ENCODE measurements at places on chromosomes 2 and 18. TPM values are rescaled to one million over a fixed set of nuclear protein-coding genes. Genes with fewer than 3 reads are reported as not detected.

DNA sequence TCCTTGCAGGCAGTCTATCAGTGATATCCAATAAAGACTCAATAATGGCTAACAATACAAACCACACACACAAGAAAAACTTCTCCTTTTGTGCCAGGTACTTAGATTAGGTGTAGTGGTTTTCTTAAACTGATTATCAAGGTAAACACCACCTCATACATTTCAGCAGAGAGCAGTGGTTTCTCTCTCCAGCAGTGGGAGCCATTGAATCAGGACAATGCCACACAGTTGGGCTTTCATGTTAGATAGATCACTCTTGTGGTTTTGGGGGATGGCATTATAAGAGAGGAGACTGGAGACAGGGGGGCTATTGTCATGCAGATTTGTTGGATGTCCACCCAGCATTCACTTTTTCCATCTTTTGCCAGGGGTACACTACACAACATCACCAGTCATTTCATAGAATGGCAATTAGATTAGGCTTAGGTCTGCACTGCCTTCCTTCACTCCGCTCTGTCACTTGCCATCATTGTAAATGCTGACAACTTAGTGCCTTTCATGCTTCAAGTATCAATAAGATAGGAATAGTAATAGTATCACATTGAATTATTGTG is 13.6 kb upstream of the IRS1 start:
- peak; percentile 40 for DNase-seq

- no peak for DNase-seq
Measured at GRCh38 chr2:200428961-200429665, 80.8 kb downstream of the KCTD18 start.

DNA sequence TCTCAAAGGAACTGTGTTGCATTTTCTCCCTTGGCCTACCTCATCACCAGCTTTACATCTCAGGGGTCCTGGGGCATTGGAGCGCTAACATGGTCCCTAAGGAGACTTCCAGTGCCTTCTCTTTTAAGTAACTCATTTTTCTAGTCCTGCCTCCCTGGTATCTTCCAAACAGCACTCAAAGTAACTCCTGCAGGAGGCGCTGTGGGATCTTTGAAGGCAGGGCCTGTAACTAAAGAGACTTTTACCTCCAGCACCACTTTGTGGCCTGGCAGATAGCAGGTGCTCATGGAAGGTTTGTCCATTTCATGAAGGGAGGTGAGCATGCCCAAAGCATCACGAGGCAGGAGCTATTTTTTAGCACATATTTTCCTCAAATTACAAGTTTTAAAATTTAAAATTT is 411.0 kb upstream of the GYPC start:
- DNase-seq = peak; percentile 3

DNA sequence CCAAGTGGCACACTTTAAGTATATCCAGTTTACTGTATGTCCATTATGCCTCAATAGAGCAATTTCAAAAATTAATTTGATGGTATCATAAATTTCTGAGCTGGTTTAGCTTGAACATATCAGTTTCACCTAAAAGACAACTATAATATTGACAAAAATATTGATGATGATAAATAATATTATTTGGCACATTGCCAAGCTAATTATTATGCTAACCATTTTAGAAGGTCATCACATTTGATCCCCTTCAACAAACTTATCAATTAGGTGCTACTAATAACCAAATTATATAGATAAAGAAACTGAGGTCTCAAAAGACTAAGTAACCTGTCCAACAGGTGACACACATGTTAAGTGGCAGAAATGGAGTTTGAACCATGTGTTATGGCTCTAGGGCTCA is 26.9 kb upstream of the UBE2E3 start:
- no peak for DNase-seq

DNA sequence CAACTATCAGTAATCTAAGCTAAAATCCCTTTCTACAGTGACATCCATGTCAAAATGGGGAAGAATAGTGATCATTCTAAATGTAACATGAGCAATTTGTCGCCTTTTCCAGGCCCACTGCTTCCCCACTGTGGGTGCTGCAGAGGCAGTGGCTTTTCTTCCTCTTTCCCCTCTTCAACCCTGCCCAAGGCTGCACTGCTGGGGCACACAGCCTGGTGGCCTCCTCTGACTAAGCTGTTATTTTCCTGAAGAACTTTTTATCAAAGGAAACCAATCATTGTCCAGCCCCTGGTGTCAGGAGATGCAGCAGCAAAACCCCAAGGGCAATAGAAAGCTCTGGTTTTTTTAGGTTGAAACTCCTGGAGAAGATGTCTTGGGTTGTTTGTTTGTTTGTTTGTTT is 117.6 kb upstream of the KLF7 start:
- peak; percentile 9 for DNase-seq

DNA sequence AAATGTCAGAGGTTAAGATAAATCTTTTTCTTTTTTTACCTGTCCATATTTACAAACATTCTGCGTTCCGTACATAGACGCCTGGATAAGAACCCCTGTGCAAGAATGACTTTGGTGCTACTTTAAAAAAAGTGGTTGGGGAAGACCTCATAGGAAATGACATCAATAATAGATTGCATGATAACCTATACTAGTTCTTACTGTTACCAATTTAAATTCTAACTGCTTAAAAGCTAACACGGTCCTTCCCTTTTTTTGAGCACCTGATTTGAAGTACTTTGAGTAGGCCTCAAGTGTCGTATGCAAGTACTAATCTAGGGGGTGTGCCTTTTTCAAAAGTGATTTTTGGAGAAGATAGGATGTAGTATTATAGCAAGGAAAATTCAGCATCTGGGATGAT is 2.1 kb downstream of the SLC39A10 start:
- DNase-seq = peak; percentile 80

DNA sequence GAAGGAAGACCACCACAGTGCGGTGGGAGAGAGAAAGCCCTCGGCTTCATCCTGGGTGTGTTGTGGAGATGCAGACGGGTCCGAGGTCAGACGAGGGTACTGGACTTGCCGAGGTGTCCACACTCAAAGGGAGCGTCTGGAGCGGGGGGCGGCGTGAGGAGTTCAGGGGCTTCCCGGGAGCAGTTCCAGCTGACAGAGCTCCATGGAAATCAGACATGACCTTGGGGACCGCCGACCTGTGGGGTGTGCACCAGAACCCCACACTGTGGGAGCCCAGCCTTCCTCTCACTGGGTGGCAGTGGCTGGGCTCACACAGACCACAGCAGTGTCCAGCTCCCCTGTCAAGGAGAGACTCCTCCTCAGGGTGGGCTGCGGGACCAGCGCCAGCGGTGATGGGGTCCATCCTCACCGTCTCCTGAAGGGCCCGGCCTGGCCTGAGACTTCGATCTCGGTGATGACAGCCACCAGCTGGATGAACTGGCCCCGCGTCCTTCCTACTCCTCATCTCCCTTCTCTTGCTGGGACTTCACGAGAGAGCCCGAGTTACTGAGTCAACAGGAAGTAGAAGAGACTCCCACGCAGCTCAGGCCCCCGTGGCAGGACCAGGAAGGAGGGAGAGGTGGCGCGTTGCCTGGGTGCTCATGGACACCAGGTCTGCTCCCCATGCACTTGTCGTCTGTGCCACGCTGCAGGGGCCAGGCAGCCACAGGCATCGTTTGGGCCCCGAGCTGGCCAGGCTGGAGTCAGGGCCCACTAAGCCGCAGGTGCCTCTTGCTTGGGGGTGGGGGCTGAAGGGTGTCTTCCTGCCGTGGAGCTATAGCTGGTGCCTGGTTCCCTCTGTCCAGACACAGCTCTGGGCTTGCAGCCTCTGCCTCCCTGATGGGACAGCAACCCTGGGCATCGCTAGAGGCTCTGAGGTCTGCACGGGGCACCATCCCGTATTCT is 101.9 kb upstream of the CTDP1 start:
- no peak for DNase-seq

GRCh38 chr2:26274058-26274613 is 29.4 kb downstream of the HADHB start:
- DNase-seq = no peak

GRCh38 chr2:104831742-104832141 is 22.2 kb upstream of the POU3F3 start:
- no peak for DNase-seq

- DNase-seq = no peak
Measured at GRCh38 chr2:179646862-179647587, 214.4 kb downstream of the ZNF385B start.

- no peak for DNase-seq
Measured at GRCh38 chr2:210318891-210319290, 3.9 kb upstream of the MYL1 start.

- DNase-seq = no peak
Measured at GRCh38 chr18:6994771-6995430, 122.7 kb downstream of the LAMA1 start.

GRCh38 chr2:109560265-109560664 is 53.5 kb downstream of the SEPTIN10 start:
- no peak for DNase-seq

DNA sequence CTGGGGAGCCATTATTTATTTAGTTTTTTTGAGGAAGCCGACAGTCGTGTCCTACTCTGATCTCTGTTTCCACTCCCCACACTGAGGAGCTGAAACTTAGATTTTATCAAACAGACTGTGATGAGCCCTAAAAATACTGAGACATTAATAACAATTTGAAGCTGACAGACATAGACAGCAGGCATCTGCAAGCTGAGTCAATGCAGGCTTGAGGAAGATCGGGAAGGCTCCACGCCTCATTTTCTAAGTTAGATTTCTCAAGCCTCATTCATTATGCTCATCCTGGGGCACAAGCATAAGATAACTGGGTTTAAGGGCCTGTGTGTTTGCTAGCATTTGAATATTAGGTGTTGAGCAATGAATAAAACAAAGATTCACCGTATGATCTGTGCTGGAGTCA is 26.3 kb downstream of the EFR3B start:
- DNase-seq = no peak

GRCh38 chr18:46334868-46335281 is 230.7 kb downstream of the HAUS1 start:
- no peak for DNase-seq

DNA sequence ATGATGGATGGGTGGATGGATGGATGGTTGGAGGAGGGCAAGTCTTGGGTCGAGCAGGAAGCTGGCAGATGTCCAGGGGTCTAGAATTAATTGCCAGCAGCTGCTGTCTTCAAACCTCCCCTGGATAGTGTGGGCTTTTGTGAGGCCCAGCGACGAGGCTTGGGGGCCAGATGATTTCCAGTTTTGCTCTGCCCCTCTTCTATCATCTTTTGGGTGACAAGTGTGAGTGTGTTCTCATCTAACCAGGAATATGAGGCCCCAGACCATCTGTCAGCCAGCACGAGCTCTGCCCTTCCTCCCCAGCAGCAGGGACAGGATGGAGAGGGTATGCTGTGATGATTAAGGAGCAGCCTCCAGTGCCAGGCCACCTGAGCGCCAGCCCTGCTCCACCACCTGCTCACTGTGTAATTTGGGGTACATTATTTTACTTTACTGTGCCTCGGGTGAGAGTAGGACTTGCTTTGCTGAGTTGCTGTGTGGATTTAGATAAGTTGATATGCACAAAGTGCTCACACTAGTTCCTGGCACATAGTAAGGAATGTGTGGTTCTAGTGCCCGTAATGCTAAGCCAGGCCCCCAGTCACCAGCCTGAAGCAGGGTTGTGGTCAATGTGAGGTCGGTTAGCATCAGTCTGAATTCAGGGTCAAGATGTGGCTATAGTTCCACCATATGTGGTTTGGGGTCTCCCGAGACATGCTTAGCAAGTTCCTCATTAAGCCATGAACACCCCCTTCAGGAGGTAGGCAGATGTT is 251.1 kb downstream of the CYP26B1 start:
- no peak for DNase-seq

GRCh38 chr2:213065583-213066442 is 85.6 kb downstream of the IKZF2 start:
- peak; percentile 25 for DNase-seq

DNA sequence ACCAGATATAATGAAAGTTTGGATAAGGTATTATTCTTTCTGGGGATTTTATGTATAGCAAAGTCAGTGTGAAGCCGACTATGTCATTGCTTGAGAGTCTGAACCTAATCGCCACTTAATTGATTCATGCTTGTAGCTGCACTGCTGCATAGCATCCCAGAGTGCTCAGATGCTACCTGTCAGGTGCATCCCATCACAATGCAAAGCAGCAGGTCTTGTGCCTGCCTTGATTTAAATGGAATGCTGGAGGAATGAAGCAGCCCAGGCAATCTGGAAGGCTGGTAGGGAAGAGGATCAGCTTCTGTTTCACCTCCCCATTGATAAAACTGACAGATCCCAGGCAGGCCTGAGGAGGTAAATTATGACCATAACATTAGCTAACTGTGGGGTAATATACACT is 40.4 kb upstream of the ATIC start:
- no peak for DNase-seq

DNA sequence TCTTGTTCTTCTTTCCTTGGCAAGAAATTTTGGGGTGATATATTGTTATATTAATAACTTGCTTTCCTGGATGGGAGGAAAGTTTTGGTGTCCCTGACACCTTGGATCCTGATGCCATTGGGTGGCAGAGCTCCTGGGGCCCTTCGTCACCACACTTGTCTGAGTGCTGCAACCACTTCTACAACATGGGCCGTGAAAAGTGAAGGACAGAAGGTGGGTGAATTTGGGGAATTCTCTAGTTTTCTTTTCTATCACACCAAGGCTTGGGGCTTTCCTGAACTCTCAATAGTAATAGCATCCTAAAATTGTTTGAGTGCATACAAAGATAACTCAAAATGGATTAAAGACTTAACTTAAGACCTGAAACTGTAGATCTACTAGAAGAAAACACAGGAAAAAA is 10.0 kb downstream of the ACOXL start:
- no peak for DNase-seq

DNA sequence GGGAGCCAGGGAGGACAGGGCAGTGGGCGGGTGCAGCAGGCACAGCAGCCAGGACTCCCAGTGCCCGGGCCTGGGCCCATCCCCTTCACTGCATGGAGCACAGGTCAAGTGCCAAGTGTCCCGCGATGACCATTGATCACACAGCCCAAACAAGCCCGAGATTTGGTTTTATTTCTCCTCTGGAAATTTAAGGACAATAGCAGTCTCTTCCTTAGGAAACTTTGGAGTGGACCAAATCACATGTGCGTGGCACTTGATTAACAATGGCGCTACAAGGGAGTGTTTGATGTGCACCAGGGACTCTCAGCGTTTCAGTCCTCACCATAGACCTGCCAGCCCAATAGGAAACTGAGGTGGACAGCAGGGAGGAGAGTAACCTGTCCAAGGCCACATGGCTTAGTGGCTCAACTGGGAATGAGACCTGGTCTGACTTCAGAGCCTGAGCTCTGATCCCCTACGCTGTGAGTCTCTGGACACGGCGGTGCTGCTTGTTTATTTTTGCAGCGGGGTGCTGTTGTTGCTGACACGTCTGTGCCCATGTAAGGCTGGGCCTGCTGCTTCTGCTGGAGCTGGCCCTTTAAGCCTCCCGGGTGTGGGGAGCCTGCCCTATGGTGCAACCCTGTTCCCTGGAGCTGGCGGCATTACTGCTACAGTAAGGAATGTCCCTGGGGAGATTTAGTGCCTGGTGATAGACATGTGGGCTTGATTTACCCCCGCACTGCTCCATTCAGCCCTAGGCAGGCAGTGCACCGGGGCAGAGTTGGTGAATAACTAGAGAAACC is 194.2 kb downstream of the INHBB start:
- no peak for DNase-seq

Gene NR4A2
- total RNA-seq = 33.8 TPM

Gene RNU2-63P
- total RNA-seq = 8.9 TPM

Gene DSC2
- total RNA-seq = not detected

Gene RBKS
- total RNA-seq = 6.4 TPM

Gene MRO
- not detected for total RNA-seq

Gene ZNF638
- 227 TPM for total RNA-seq

Gene PLEK
- 39.9 TPM for total RNA-seq

Gene LYG2
- total RNA-seq = not detected

Gene UGT1A8
- not detected for total RNA-seq

Gene RESP18
- not detected for total RNA-seq

Gene SMAD2
- 127 TPM for total RNA-seq

Gene TMEM131
- total RNA-seq = 102 TPM

Gene CNOT11
- 46.3 TPM for total RNA-seq

Measured in B cell (primary cell).